Right cardiac atrium (tissue), 5 donors: ENCODE measurements at places on chromosomes 16 and 17. TPM values are rescaled to one million over a fixed set of nuclear protein-coding genes. Genes with fewer than 3 reads are reported as not detected.

- no peak for DNase-seq
Observed at GRCh38 chr16:50674831-50675230, 6.3 kb downstream of the SNX20 start.

GRCh38 chr16:55622272-55622671 is 33.5 kb upstream of the SLC6A2 start:
- DNase-seq = no peak

The CCL23 gene
- total RNA-seq = 0.69 TPM

The GJC1 gene
- 64.0 TPM for total RNA-seq

DNA sequence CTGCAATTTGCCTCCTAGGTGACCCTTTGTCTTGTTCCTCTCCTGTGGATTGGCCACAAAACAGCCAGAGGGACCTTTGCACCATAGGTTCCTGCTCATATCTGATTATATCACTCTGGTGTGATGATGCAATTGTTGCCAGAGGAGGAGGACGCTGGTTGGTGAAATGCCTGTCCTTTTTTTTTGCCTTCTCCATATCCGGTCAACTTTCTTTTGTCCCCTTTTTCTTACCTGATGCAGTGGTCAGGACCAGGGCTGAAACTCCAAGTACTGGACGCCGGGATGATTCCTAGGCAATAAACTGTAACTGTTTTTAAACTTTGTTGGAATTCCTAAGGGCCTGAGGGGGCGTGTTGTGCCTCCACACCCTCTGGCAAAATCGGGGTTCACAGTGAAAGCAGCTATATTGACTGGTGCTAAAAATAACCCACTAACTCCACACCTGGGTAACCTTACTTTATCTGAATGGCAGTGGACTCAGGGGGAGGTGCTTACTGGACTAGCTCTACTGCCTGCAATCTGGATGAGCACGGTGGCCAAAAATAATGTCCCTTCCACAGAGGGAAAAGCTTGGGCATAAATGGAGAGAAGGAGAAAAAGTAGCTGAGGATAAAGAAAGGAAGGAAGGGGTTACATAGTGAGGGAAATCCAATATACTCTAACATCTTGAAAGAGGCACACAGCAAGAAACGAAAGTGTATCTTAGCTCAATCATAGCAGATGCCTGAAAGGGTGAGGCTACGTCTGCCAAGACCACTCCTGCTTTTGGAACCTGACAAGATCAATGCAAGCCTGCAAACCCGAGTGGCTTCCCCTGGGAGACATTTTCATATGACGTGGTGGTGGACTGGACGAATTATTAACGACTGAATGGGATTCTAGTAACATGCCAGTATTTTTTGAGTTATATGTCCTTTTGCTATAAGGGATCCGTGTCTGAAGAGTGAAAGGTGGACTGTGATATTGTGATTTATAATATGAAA is 28.4 kb upstream of the ZNF423 start:
- DNase-seq = no peak

DNA sequence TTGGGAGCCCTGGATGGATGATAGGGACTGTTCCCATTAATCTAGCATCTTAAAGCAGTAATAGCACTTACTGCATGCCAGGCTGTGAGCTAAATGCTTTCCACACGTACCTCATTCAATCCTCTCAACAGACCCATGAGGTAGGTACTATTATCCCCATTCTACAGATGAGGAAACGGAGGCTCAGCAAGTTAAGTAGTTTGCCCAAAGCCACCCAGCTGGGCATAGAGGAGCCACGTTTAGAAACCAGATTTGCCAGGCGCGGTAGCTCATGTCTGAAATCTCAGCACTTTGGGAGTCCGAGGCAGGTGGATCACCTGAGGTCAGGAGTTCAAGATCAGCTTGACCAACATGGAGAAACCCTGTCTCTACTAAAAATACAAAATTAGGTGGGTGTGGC is 2.0 kb upstream of the RAI1 start:
- no peak for DNase-seq

DNA sequence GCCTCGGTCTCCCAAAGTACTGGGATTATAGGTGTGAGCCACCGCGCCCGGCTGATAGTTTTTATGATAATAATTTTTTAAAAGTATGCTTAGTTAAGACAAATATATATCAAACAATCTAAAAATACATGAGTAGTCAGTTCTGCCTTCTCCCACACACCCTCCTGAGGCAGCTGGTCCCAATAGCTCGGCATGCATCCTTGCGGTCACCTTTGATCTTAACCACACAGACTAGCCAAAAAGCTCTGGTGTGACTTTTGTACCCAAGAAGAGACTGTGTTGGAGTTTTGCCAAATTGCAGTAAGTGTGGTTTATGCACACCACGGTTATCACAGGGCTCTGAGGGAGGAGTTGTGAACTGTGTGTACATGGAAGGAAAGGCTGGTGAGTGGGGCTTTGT is 25.6 kb downstream of the ATP6V0A1 start:
- DNase-seq = no peak

DNA sequence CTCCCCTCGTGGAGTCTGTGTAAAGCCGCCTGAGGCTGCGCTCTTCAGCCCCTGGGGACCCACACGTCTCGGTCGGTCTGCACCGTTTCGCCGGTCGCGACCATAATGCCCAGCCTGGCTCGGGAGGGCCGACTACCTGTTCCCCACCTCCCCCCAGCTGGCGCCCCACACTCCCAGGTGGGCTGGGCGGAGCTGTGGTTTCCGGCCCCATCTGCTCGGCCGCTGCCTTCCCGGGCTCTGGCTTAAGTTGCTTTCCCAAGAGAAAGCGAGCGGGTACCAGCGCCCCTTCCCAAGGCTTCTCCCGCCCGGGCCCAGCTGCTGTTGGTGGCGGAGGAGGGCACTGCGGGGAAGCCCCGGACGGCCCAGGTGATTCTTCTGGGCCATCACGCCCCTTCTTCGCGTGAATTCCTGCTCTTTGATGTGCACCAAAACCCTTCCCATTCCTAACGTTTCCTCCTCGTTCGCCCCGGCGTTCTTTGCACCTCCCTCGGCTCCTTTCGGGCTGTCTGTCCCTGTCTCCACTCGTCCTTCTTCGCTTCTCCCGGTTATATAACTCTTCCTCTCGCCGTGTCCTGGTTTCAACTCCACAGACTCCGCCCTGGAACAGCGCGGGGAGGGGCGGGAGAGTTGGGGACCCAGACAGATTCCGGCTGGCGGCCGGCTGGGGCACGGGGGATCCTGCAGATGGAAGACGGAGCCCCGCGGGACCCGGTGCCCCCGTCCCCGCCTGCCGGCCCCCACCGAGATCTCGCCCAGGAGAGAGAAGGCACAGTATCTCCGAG is 2.0 kb downstream of the KDM6B start:
- peak; percentile 94 for DNase-seq

GRCh38 chr16:71493213-71493612 is 4.1 kb upstream of the ZNF19 start:
- DNase-seq = no peak

The GLIS2 gene
- total RNA-seq = 34.6 TPM

DNA sequence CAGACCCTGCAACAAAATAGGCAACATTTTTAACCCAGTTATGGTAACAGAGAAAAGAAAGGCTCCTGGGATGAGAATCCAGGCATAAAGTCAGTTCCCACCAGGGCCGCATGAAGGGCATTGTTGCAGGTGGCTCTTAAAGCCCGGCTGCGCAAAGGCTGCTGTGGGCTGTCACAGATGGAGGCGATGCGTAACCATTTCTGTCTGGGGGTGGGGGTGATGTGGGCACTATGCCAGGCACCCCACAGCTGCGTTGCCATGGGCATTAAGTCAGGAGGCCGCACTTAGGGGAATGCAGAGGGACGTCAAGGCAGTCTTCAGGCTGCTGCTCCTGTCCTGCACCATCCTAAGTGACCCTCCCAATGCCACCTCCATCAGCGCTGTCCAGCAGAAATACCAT is 228.4 kb downstream of the CPPED1 start:
- peak; percentile 5 for DNase-seq

The SYT17 gene
- 1.2 TPM for total RNA-seq

GRCh38 chr17:36049643-36050042 is 14.4 kb upstream of the CCL18 start:
- DNase-seq = no peak

The KRT14 gene
- not detected for total RNA-seq

The CD300LG gene
- 3.8 TPM for total RNA-seq

DNA sequence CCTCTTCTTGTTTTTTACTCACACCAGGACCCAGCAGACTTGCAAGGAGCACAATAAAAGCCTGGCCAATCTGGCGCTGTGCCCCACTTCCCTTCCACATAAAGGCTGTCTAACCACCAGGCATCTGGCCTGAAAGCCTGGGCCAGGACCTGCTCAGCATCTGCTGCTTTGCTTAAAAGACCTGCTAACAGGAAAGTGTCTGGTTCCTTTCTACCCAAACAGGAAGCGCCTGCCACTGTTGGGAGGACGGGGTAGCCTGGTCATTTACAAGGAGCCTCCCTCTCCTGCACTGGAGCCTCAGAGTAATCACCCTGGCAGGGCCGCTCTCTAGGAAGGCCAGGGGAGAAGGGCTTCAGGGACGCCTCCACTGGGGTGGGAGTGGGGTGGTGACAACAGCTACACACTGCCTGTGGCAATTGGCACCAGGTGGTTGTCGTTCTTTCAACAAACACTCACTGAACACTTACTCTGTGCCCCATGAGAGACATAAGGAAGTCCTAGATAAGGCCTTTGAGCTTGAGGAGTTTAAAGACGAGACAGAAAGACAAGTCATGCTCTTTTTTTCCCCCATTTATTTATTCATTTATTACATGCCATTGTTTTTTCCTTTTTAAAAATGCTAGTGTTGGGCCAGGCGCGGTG is 6.3 kb upstream of the MMP28 start:
- DNase-seq = peak; percentile 81

DNA sequence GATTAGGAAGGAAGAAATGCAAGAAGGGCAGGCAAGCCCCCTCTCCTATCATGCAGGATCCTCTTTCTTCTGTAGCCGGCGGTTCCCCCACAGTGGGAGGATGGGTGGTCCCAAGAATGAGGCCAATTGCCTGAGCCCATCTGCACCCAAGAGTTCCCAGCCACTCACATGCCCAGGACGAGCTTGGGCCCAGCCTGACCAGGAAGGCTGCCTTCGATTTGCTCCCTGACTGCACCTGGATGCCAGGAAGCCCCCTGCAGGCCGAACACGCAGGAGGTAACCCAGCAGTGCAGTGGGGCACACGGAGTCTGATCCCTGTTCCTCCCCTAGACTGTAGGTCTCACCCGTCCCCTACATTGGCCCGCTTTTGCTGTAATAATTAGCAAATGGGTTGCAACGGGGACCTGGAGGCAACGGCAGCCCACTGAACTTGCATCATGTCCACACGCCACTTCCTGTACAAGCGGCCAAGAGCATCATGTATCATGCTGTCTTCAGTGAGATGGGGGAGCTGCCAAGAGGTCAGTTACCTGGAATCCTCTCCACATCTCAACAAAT is 67.5 kb downstream of the AMFR start:
- DNase-seq = peak; percentile 54

GRCh38 chr17:36879624-36880131 is 57.6 kb upstream of the LHX1 start:
- DNase-seq = no peak

The MSLN gene
- 3.1 TPM for total RNA-seq

The SERPINF2 gene
- total RNA-seq = 0.45 TPM
